Amygdala (tissue), 56 donors: ENCODE measurements at places on chromosomes 12 and 14.
A peak's percentile ranks its signal among the peaks of the same experiment; 100 is the strongest.

DNA sequence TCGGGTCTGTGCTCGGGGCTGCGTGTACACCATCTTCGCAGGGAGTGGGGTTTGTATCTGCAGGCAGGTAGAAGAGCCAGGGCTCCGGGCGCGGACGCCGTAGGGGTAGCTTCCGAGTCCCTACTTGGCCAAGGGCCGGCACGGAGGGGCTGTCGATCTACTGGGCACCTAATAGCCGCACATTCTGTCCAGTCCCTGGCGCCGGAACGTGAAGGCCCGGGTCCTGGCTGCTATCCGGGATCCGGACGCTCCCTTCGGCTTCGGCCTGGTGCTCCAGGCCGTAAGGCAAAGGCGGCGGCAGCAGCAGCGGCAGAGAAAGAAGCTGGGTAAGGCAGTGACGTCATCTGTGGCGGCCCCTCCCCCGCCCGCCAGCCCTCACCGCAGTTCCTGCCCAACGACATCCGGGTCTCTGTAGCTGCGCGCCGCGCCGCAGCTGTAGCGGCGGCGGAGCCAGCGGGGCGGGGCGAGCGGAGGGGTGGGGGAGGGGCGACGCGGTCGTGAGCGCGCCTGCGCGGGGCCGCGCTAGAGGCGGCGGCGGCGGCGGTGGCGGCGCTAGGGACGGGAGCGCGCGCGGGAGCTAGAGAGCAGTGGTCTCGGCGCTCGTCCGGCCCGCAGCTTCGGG lies at the start of gene PPM1A:
Gene PPM1A, plus strand, starts transcription at position 525 of the 622 bp plus-strand sequence. CDS start 33,483 bp downstream, outside the sequence.
- DNase-seq = peak; percentile 83

DNA sequence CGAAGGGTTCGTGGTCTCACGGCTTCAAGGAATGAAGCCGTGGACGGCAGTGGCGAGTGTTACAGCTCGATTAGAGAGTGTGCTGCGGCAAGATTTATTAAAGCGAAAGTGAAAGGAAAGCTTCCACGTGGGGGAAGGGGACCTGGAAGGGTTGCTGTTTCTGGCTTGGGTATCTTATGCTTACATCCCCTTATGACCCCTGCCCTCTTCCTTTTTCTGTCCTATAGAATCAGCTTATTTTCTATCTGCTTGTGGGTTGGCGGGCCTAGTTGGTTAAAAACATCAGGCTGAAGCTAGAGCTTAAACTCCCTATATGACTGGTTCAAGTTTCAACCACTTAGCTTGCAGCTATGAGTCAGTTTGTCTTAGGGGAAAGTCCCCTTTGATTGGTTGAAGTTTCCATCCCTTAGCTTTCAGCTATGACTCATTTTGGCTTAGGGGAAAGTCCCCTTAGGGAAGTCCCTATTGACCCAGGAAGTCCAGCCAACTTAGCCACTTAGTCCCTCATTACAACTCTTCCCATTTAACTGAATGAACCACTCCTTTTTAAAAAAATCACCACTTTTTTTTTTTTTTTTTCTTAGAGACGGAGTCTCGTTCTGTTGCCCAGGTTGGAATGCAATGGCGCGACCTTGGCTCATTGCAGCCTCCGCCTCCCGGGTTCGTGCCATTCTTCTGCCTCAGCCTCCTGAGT lies 1494.7 kb upstream of the TMEM132C start:
- no peak for DNase-seq

GRCh38 chr14:51870606-51871005 lies 10.2 kb downstream of the GNG2 start:
- DNase-seq = no peak

- no peak for DNase-seq
Measured at GRCh38 chr14:65453807-65454480, 41.4 kb downstream of the FUT8 start.

DNA sequence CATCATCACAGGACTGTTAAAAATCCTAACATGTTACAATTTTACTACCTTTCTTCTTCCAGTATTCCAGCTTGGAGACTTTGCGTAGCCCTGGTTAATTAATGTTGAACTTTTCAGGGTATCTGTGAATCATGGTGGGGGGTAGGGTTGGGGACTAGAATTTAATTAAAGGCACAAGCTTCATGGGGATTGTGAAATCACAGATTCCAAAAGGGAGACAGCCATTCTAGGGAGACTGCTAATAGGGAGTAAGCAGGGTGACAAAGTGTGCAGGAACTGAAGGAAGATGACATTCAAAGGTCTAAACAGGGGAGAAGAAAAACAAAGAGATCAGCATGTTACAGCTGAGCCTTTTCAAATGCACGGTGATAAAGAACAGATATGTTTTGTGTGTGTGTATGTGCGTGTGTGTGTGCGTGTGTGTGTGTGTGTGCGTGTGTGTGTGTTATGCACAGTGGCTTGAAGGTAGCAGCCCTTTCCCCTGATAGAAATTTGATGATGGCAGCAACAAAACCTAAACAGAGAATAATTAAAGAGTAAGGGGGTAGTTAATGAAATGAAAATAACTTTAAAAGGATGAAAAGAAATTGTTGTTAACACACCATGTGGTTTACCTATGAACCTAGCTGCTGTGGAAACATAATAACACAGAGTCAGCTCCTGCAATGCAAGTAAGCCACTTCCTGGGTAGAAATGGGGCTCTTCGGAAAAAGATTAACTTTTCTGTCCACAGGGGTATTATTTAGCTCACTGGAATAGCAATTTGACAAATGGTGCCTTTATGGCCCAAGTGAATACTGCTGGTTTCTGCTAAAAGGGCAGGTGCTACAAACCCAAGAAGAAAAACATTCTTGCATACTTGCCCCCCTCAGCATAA lies 581.7 kb downstream of the DIO2 start:
- no peak for DNase-seq
